ENCODE measurements at places on chromosomes 16 and 17.
A peak's percentile ranks its signal among the peaks of the same experiment; 100 is the strongest.

DNA sequence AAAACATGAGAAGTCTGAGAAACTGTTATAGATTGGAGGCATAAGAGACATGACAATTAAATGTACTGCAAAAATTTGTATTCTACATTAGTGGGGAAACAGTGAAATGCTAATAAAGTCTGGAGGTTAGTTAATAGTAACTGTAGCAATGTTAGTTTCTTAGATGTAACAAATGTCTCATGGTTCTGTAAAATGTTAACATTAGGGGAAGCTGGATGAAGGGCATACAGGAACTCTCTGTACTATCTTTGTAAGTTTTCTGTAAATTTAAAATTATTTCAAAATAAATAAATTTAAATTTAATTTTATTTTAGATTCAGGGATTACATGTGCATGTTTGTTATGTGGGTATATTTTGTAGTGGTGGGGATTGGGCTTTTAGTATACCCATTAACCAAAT lies 70.0 kb upstream of the IRX6 start:
- no peak for DNase-seq

DNA sequence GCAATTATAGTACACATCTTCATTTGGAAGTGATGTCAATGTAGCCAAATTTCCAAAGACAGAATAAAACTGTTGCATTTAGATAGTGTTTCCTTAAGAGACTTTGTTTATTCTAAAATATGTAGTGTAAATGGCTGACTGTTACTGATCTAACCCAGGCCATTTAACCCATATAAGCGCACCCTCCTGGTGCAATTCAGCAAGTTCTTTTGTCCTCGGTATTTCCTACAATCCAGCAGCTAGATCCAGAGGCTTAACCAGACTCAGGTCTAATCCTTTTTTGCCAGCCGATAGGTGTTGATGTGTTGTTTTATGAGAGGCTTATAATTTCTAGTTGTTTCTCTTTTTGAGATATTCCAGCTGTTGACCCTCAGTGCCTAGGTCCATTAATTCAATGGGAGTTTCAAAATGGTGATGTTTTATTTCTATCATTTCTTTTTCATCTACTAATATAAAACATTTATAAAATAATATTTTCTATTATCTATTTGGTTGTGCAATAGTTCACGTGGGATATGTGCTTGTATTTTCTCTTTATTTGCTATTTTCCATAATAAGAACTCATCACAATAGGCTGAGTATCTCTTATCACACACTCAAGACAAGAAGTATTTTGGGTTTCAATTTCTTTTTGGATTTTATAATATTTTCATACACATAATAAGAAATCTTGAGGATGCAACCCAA lies 14.5 kb downstream of the ABCA9 start:
- peak; percentile 35 for DNase-seq

DNA sequence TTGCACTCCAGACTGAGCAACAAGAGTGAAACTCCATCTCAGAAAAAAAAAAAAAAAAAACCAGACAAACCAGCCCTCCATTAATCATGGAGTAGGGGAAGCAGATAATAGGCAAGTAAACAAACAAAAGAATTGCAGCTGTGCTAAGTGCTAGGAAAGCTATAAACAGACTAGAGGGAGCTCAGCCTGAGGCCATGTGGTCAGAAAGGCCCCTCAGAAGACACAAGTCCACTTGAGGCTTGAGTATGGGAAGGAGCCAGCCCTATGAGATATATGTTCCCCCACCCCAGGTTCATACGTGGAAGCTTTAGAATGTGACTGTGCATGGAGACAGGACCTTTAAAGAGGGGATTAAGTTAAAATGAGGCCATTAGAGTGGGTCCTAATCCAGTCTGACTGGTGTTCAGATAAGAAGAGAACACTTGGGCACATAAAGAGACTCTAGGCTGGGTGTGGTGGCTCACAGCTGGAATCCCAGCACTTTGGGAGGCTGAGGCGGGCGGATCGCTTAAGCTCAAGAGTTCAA lies 132.6 kb upstream of the NOL11 start:
- no peak for DNase-seq

DNA sequence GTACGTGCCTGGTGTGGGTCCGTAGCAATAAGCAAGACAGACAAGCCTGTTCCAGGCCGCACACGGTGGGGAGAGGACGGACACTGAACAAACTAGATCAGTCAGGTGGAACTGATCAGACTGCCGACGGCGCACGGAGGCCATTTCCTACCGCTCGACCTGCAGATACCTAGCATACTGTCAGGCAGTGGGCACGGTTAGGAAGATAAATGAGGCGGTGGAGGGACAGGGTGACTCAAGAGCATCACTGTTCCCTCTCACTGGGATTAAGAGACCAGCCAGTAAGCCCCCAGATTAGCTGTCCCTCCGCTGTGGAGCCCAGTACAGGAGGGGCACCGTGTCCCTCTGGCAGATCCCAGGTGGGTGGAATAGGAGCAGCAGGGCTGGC lies 4.8 kb downstream of the AANAT start:
- DNase-seq = no peak

DNA sequence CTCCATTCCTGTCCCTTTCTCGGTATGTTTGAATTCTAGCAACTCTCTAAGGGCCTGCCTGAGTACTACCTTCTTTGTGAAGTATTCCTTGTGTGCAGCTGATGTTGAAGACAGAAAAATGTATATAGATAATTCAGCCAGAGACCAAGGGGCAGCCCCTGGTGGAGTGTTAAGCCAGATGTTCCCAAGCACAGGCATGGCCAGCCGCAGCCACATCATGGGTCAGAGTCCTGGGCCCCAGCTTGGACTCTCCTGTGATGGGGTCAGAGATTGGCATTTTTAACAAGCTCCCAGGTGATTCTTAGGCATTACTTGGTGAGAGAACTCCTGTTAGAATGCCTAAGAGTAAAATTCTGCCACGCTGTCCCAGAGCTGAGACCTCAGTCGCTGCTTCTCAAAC lies 100.8 kb downstream of the IRF8 start:
- no peak for DNase-seq

- DNase-seq = peak; percentile 16
Measured at GRCh38 chr17:69637446-69638156, 223.1 kb downstream of the MAP2K6 start.

- DNase-seq = no peak
Measured at GRCh38 chr17:80455784-80456183, 20.6 kb downstream of the NPTX1 start.

GRCh38 chr17:36691606-36692005 lies 90.2 kb downstream of the MRM1 start:
- DNase-seq = no peak

DNA sequence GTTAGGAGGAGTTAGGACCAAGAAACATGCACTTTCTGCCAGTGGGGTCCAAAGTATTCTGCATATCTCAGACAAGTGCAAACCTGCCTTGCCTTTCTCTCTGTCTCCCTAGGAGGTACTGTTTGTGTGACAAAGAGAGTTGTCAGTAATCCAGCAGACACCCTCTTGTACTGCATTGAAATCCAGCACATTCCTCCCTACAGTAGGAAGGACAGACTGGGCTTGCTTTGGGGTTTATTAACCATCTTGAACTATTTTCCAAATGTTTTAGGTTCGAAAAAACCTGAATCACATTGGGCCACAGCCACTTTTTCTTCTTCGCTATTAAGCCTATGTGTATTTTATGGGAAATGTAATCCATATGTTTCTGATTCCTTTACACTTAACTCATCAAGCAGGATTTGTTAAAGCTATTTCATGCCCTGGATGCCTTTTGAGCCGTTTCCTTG lies 204.2 kb upstream of the KCNJ16 start:
- no peak for DNase-seq

DNA sequence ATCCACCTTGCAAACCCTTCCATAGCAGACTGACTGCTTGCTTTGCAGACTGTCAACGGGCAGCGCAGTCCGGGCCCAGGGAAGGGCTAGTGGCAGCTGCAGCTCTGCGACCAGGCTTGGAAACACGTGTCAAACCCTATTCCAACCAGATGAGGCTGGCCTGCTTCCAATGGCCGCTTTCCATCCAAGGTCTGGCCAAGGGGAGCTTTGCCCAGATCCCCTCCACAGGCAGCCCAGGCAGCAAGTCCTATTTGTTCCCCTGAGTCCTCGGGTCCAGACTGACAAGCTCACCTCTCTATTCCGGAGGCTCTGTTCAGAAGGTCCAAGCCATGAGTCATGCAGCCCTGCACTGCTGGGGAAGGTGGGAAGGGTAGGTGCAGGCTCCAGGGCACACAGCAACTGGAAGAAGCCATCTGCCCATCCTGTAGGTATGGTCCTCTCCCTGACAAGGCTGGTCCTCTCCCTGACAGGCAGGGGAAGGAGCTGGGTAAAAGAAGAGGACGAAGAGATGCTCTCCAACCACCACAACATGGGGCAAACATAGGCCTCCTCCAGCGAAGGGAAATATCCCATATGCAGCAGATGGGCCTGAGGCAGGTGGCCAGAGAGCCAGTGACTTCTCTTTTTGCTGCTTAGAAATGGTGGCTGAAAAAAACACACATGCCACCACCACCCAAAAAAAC lies 22.6 kb upstream of the AXIN2 start:
- DNase-seq = no peak

- DNase-seq = no peak
Measured at GRCh38 chr16:10805334-10805733, 13.3 kb downstream of the TVP23A start.

DNA sequence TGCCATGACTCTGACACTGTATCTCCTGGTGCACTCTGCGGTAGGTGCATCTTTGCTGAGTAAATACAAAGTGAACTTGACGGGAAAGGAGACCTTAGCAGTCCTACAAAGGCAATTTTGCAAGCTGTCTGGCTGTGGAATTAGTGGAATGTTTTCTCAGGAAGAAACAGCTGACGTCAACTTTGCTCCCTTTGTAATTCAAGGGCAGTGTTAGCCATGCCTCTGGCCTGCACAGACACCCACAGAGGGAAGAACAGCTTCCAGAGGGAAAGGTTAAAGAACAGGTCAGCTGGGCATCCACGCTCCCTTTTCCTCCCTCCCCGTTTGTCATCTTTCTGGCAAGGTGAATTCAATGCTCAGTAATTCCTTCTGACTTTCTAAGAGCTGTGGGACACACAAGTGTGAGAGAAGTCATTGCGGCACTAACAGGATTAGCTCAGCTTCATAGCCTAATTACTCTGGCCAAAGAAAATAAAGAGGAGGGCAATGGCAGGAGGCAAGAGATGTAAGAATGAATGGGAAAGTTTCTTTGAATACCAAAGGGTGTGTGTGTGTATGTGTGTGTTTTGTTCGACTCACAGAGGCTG lies 476.9 kb upstream of the GOT2 start:
- peak; percentile 53 for DNase-seq

GRCh38 chr17:59671386-59671785 lies 35.8 kb downstream of the PTRH2 start:
- DNase-seq = no peak

GRCh38 chr16:13098536-13098935 lies 197.1 kb downstream of the SHISA9 start:
- no peak for DNase-seq

GRCh38 chr16:57720142-57720575 lies 15.4 kb upstream of the KATNB1 start:
- peak; percentile 75 for DNase-seq

Data from fibroblast of pulmonary artery (primary cell).